ENCODE measurements at places on chromosomes 12 and 14. TPM values are rescaled to one million over a fixed set of nuclear protein-coding genes. Genes with fewer than 3 reads are reported as not detected.

DNA sequence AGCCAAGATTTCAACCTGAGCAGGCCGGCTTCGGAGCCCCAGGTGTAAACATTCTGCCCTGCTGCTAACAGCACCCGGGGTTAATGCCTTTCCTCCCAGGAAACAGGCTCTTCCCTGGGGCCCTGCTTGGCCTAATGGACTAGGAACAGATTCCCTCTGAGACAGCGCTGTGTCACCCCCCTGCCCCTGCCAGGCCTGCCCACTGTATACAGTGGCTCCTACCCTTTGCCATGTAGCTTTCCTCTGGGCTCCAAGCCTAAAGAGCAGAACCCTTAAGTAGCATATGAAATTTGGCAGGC, 28.3 kb upstream of the BCDIN3D start:
- no peak for DNase-seq

DNA sequence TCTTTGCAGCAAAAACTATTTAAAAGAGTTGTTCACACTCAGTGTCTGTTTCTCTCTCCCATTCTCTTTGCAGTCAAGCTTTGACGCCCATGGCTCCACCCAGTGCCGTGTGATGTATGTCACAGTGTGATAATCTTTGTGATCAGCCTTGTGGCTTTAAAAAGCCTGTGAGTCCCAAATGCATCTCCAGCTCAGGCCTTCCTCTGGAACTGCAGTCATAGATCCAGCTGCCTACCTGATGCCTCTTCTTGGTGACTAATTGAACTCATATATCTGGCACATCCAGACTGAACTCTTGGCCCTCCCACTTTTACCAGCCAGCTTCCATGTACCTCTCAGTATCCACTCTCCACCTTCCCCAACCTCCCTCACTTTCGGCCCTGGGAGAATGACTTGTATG, 182.8 kb upstream of the ARHGAP5 start:
- no peak for DNase-seq

GRCh38 chr14:50512463-50512862, 19.9 kb downstream of the MAP4K5 start:
- no peak for DNase-seq

DNA sequence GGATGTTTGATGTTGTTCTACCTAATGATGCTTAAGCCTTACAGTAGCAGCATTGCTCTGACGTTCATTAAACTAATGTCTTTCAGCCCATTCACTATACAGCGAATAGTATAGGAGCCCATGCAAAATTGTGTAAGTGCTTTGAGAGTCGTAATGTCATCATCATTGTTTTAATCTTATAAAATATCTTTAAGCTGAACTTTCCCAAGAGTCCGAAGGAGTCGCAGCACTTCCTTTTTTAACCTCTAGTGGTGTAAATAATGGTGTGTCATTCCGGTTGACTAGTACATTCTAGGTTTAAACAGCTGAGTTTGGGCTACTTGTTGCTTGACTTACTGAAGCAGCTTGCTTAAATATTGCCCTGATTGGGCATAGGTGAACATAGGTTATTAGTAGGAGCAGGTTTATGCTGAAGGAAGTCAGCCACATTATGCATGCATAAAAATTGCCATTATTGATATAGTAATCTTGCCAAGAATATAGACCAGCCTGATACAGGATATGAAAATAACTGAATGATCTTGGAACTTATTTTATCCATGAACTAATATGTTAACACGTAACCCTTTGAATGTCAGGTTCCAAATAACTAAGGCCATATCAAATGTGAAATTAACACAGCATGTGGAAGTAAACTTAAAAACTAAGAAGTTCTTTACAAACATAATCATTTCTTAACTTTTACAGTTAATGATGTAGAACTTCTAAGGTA, 2.6 kb downstream of the WNK1 start:
- no peak for DNase-seq

GRCh38 chr12:130086248-130086647, 76.0 kb upstream of the FZD10 start:
- no peak for DNase-seq

The GPR84 gene
- total RNA-seq = not detected

The TSPAN11 gene
- total RNA-seq = 2.2 TPM
